Amniotic epithelial cell (primary cell): ENCODE measurements at places on chromosomes 11 and 22.
A peak's percentile ranks its signal among the peaks of the same experiment; 100 is the strongest.

- no peak for DNase-seq
These were observed 8.5 kb upstream of the ACR start for GRCh38 chr22:50729391-50730012.

DNA sequence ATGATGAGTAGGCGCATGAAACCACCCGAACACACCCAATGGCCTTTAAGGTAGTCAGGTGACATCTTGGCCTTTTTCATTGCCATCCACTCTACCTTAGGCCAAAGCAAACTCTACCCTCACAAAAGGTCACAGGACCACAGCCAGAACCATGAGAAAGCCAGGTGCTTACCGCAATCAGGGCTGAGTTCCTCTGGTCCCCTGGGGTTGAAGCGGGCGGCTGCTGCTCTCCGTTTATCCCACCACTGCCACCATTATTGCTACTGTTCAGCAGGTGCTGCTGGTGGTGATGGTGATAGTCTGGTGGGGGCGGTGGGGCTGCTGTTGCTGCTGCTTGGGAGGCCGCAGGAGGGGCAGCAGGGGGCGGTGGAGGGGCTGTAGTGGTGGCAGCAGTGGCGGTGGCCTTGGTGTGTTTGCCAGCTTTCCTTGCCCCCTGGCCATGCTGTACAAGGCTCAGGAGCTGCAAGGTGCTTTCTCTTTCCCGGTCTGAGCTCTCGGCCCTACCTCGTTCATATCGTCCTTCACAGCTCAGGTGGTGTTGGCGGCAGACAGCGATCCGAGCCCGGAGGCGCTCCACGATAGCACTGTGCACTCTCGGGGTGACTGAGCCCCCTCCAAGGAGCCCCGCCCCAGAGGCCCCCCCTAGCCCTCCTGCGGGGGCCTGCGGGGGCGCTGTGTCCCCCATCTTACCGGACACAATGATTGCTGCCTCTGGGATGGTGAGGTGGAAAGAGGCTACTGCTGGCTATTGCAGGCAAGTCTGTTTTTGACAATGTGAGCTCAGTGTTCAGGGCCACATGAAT is 1.6 kb downstream of the MAML2 start:
- peak; percentile 55 for DNase-seq

- DNase-seq: no peak
These were observed 380.1 kb downstream of the METTL15 start for GRCh38 chr11:28488336-28488735.

DNA sequence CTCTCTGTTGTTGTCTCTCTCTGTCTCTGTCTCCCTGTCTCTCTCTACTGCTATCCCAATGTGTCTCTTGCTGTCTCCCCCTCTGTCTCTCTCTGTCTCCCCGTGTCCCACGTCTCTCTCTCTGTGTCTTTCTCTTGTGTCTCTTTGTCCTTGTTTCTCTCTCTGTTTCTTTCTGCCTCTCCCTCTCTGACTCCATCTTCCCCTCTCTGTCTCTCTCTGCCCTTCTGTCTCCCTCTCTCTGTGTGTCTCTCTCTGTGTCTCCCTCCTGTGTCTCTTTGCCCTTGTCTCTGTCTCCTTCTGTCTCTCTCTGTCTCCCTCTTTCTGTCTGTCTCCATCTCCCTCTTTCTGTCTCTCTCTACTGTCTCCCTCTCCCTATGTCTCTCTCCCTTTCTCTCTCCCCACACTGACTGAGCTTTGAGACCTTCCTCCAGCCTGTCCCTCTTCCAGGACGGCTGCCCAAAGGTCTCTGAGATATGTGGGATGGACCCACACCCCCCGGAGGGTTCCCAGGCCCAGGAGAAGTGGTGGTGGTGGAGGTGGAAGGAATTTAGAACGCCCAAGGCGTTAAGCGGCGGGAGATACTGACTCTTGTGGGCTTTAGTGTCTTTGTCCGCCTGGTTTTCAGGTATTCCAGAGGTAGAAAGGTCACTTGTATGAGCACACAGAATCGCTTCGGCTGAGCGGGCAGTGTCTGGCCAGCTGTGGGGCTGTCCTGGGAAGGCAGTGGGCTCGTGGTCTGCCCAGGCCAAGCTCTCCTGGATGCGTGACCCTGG is 65.5 kb upstream of the CCND1 start:
- no peak for DNase-seq

DNA sequence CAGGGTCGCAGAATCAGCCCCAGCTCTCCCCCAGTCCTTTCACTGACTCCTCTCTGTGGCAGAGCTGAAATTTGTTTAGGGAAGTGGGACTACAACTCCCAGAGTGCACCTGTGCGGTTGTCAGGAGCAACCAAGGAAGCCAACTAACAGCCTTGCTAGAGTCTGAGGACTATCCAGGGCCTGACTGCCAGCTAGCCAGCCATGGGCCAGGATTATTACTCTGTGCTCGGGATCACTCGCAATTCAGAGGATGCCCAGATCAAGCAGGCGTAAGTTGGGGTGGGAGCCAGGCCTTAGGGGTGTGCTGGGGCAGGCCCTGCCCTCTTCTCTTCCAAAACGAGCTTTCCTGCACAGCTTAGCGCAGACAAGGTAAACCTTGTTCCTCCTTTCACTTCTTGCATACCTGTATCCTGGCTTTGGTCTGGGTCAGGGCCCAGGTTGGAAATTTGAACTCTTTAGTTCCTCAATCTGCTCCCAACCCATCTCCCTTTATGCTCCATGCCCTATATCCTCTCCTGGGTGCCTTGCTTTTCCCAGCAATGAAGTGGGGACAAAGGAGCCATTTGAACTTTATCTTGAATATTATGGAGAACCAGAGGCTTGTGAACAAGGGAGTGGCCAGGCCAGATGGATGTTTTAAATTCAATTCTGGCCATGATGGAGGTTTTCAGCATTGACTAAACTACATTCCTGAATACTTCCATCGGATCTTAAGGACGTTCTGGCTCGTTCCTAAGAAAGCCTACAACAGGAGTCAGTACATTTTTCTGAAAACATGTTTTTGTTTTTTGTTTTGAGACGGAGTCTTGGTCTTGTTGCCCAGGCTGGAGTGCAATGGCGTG is at the start of gene DNAJB13:
TSS of gene DNAJB13 (plus strand) at position 158 of the 842 bp plus-strand sequence. CDS start at position 202, 44 bp downstream.
- peak; percentile 57 for DNase-seq

GRCh38 chr11:48002561-48002960 is 22.2 kb downstream of the PTPRJ start:
- no peak for DNase-seq

DNA sequence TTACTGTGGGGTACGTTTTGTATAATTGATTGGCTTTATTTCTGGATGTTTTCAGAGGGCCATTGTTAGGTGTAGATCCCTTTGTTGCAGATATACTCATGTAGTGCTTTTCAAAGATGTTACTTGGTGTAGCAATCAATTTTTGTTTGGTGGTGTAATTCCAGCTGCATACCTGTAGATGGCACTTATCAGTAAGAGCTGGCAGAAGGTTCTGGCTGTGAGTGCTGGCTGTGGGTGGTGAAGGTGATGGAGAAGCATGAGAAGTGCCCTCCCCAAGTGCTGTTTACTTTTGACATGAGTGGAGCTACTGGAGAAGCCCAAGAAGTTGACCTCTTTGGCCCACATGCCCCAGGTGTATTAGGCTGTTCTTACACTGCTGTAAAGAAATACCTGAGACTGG is 1074.9 kb downstream of the FAM181B start:
- peak; percentile 11 for DNase-seq

- peak; percentile 88 for DNase-seq
These were observed 122.3 kb downstream of the RCN1 start for GRCh38 chr11:32213223-32213622.

DNA sequence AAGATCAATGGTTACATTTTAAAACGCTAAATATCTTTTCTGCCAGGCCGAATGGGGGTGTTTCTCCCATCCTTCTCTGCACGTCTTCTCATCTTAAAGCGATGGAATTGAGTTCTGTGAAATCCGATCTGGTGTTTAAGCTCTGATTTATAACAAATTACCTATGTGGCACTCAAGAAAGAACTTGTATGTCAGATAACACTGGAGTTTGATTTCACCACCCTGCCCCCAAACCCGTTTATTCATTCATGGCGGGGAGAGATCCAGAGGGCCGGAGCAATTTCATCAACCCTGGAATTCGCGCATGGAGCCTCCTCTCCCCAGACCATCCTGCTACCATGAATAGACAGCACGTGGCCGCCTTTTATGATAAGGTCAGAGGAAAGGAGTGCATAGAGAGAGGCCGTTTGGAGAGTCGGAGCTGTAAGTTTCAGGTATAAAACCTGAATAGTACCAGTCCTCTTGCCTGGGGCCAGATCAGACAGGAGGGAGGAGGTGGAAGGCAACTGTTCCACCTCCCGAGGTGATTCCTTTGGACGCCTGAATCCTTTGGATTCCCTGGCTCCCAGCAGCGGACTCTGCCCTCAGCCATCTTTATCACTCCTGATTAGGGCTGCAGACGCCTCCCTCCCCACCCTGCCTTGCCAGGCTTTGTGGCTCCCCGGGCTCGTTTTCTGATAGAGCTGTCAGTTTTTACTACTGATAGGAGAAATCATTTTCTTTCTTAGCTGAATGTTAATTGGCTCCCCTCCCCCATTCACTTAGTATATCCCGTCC is 27.3 kb upstream of the NFAM1 start:
- no peak for DNase-seq

DNA sequence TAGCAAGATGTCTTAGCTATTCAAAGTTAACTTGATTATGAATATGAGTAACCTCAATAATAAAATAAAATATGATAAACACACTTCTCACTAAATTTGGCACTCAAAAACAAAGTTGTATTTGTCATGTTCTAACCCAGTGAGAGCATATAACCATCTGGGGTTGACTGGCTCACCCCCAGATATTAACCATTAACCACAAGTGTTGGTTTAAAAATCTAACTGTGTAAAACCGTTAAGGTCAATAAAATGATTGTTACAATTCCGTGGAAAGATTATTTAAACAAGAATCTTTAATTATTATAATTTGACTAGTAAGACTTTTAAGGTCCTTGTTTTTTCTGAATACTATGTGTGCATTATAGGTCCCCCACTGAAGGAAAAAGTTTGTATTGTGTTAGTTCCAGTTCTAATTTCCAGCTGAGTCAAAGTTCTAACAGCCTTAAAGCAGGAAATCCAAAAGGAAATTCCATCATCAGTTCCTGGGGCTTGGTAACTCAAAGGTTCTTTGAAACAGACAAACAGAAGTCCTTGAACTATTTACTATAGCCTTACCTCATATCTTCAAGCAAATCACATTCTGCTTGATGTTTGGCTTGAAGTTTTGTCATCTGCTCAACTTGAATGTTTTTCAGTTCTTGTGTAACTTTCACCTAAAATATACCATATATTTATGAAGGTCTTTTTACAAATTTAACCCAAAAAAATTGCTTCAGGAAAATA is 2.5 kb downstream of the FCHSD2 start:
- peak; percentile 47 for DNase-seq

DNA sequence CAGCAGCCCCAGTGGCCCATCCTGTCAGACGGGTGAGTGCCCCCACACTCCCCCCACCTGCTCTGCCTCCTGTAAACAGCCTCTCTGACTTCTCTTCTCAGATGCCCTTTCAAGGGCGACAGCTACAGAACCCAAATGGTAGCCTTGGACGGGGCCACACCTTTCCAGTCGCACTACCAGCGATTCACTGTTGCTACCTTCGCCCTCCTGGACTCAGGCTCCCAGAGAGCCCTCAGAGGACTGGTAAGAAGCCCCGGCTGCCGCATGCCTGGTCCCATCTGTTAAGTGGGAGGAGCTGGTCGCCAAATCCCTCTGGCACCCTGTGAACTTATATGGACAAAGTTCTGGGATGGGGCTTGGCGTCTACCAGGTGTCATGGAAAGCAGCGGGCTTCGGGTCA is 6.2 kb downstream of the ZP1 start:
- no peak for DNase-seq

DNA sequence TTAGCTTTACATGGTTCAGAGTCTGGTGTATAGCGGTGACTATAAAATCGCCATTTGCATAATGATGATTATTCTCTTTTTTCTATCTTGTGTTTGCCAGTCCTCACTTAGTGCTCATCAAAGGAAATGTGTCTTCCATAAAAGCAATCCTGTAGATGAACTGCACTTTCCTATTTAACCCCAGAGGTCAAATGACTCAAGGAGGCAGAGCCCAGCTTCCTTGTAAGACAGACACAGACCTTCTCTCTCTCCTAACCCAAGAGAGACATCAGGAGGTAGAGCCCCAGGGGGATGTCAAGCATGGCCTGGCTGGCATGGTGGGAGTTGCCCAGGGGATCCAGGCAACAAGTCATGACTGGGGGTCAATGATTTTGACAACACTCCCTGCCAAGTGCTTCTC is 46.9 kb upstream of the CRTAM start:
- DNase-seq: peak; percentile 53

GRCh38 chr11:111879637-111879960 is 258 bp downstream of the CFAP68 start:
- no peak for DNase-seq

DNA sequence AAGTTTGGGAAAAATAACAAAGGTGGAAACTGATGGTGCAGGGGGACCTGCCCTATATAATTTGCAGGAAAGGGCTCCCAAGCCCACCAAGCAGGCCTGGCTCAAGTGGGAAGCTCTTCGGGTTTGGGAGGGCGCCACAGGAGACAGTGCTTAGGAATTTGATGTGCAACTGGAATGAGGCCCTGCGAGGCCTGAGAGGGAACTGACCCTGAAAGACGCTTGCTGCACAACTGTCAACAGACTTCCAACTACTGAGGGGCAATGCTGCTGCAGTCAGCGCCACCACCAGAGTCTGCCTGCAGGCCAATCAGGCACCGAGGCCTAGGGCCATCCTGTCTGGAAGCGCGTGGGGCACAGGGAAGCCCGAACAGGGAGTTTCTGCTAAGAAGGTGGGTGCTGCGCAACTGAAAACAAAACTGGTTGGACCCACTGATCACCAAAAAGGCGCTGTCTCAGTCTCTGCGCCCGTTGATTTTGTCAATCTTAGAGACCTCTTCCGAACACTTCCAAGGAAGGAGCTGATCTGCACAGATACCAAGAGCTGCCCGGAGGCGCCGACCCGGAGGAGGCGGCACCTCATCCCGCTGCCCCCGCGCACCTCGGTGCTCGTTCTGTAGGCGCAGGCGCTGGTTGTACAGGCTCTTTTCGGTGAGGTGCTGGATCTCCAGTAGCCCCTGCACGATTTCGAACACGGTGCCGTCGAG is 667 bp downstream of the DGCR6L start:
- no peak for DNase-seq

DNA sequence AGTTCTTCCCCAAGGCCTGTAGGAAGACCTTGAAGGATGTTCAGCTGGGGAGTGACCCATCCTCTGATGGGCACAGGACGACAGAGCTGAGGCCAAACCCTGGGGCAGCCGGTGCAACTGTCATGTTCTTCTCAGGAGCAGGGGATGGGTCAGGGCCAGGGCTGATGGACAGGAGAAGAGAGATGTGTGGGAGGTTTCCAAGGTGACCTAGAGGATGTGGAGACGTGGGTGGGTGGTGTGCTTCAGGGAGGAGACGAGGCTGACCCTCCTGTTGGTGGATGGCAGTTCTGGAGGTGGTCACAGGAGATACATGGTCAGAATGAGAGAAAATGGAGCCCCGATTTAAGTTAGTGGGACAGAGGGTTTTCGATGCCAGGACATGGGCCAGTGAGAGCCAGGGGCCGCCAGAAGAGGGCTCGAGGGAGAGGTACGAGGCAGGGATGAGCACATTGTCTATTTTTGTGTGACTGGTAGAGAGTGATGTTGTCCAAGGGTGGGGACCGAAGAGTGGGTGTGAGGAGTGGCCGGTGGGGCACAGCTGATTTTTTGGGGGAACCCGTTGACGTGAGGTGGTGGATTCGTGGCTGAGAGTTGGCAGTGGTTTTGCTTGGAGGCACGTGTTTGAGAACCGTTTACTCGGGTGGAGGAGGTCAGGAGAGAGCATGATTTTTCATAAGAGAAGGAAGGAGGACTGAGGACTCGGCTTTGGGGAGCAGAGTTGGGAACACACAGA is 14.6 kb downstream of the TBC1D22A start:
- DNase-seq: no peak

- DNase-seq: no peak
These were observed 32.2 kb upstream of the SESN3 start for GRCh38 chr11:95262994-95263765.

GRCh38 chr22:41504816-41505215 is 35.9 kb downstream of the ACO2 start:
- no peak for DNase-seq
